ENCODE measurements at places on chromosomes 6 and 20.

- DNase-seq: no peak
Measured at GRCh38 chr6:3385660-3386151, 71.1 kb downstream of the SLC22A23 start.

DNA sequence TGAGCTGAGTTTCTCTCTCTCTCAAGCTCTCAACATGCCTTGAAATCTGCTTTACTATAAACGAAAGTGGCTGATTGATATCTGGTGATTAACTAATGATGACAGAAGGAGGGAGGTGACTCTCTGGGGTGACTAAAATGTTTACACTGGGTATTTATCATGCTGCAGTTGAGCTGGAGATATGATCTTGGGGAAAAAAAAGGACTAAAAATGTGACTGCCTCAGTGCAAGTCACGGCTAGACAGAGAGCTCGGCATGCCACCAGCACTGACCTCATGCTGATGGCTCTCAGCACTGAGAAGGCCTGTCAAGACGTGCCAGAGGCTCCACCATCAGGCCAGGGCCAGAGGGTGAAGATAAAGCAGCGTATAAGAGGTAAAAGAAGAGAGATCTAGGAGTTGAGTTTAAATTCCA is 103.1 kb upstream of the SPACA1 start:
- no peak for DNase-seq

GRCh38 chr6:1070085-1070521 is 241.8 kb upstream of the FOXQ1 start:
- no peak for DNase-seq

DNA sequence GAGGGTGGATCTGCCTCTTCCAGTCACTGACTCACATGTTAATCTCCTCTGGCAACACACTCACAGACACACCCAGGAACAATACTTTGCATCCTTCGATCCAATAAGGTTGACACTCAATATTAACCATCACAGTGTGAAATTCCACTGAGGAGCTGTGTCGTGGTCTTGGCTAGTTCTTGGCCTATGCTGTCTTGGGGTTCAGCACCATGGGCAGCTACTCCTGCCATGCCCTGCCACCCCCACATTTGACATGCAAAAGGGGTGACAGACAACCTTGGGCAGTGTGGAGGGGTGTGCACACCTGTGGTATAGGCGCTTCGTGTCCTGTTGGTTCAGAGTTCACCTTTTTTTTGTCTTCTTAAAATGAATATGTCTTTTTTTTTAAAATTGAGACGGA is 25.8 kb downstream of the ANKRD6 start:
- no peak for DNase-seq

- no peak for DNase-seq
Measured at GRCh38 chr20:17925141-17925939, 43.3 kb downstream of the SNX5 start.

- no peak for DNase-seq
Measured at GRCh38 chr6:11752360-11752759, 26.2 kb downstream of the ADTRP start.

GRCh38 chr6:34386316-34387137 is 5.9 kb downstream of the NUDT3 start:
- no peak for DNase-seq

DNA sequence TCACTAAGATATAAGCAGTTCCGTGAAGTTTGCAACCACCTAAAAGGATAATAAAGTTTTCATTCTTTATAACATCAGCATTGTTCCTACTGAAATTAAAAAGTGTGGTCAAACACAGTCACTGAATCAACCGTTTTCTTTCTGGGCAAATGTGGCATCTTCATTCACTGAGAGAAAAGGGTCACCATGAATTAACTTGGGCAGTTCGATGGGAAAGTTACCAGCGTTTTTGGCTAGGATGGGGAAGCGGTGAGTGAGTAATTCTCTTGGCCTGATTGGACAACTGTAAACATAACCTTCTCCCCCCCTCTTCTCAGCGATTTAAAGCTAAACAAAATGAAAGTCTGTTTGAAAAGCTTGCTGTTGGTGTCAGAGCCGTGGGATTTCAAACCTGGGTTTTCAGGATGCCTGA is 181.8 kb downstream of the SASH1 start:
- no peak for DNase-seq

DNA sequence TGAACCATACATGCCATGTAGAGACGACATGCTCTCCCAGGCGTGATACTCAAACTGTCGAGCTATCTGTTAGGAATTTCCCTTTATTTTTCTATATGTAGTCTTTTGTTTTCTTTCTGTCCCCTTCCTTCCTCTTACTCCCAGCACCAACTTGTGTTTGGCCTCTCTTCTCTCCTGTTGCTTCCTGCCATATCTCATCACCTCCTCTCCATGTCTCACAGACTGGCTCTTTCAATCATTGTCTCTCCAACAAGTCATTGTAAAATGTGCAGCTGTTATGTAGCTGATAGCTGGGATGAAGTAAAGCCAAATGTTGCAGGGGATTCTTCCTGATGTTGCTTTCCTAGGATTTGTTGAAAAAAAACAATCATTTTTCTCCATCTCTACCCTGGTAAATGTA is 234.5 kb downstream of the TMEM242 start:
- DNase-seq: no peak

GRCh38 chr20:40196846-40197436 is 492.1 kb downstream of the MAFB start:
- no peak for DNase-seq

- no peak for DNase-seq
Measured at GRCh38 chr20:2473516-2473915, 2.9 kb upstream of the SNRPB start.

DNA sequence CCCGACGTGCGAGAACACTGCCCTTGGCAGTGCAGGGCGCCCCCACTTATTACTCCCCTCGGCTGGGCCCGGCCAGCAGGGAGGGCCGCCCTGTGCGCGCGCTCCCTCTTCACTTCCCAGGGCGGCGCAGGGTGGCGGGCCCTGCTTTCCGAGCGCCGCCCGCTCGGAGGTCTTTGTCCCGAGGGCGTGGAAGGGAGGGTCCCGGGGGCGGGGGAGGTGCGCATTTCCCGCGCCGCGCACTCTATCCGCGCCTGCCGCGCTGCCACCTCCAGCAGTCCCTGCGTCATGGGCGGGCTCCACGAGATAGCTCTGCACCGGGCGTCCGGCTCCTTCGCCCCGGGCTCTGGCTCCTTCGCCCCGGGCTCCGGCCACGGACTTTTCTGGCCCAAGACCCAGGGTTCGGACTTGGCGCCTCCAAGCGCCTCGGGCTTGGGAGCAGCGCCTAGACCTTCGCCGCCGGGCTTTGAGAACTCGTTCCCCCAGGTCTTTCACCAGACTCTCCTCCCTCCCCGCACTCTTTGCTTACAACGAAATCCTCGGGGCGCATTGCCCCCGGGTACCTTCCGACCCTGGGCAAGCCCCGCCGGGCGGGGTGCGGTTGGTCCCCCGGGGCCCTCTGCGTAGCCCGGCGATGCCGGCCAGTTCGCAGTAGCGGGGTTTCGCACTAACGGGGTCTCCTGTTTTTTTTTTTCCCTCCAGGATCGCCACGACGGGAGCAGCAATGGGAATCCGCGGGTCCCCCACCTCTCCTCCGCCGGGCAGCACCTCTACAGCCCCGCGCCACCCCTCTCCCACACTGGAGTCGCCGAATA is 1.6 kb downstream of the TFAP2C start:
- DNase-seq: no peak

DNA sequence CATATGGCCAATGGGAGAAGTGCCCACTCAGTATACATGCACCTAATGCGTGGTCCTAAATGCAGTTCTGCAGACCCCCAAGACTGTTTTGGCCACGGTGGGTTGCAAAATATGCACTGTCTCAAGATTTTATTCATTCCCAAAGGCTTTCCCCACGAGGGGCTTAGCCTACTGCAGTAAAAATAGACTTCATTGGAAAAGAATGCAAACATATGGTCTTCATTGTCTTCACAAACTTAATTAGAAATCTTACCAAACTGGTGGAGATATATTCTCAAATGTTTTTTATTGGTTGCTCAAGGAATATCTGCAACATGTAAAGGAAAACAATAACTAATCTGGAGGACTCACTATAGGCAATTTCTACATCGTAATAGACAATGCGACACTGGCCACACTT is 31.6 kb upstream of the PRL start:
- DNase-seq: no peak

GRCh38 chr6:44740566-44741120 is 353.1 kb downstream of the CDC5L start:
- DNase-seq: no peak

- DNase-seq: no peak
Measured at GRCh38 chr6:130337534-130337933, 28.3 kb upstream of the TMEM200A start.

- DNase-seq: no peak
Measured at GRCh38 chr6:21881969-21882465, 288.5 kb downstream of the SOX4 start.

- no peak for DNase-seq
Measured at GRCh38 chr6:21918041-21918440, 324.5 kb downstream of the SOX4 start.

GRCh38 chr6:160013987-160014868 is 45.3 kb downstream of the IGF2R start:
- no peak for DNase-seq

- DNase-seq: no peak
Measured at GRCh38 chr6:30450909-30451841, 38.1 kb upstream of the HLA-E start.

DNA sequence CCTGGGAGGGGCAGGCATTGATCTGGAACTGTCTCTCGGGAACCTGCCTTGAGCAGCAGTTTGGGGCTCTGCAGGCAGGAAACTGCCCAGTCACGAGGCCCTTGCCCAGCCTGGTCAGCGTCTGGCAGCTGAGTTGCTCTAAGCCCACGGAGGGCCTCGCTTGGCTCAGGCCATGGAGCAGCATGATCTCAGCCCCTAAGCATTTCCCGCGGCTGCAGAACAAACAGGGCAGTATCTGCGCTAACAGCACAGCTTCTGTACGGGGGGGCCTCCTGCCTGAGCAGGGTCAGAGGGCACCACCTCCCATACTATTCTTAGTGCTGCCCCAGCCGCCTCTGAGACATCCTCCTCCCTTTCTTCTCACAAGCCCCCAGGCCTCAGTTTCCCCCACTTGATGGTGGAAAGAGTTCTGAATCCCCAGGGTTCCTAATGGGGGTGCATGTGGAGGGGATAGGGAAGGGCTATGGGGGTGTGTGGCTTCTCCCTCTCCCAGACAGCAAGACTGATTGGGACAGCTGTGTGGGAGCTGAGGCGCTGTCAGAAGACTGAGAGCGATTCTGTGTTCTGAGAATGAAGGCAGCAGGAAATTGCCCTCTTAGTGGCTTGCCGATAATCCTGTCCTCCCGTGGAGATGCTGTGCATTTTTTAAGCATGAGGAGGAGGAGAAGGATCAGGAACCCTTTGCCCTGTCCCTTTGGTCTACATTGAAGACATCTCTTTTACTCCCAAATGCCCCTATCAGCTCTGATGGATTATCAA is 46.4 kb downstream of the MOCS1 start:
- no peak for DNase-seq

DNA sequence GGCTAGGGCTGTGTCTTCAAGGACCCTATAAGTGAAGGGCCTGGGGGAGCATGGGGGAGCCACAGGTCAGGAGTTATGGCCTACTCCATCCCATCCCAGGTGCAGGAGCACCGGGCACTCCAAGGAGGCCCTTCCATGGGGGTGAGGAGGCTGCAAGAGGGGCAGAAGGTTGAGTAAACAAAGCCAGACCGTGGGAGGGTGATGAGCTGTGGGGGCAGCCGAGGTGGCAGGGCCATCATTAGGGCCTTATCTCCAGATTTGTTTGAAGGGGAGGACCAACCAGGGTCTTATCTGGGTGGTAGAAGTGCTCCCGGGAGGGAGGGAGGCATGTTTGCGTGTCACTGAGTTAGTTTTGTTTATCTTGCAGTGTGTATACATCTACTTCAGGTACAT is 2.1 kb upstream of the FAM83C start:
- no peak for DNase-seq

DNA sequence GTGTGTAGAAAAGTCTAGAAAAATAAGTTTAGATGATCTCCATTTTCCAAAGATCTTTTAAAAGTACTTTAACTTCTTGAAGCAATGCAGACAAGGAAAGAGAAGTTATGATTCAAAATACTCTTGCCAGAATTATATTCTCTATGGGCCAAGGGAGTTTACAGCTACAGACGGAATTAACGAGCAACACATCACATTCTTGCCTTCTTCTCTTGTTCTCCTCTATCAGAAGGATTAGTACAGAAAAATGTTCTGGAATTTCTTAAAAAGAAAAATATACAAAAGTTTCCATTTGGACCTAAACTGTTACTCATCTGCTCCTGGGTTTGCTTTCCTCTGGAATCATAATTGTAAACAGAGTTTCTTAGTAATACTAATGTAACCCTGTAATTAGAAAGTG is 284.7 kb upstream of the HSF2 start:
- no peak for DNase-seq

- DNase-seq: no peak
Measured at GRCh38 chr20:10448270-10449156, 13.4 kb downstream of the SLX4IP start.

DNA sequence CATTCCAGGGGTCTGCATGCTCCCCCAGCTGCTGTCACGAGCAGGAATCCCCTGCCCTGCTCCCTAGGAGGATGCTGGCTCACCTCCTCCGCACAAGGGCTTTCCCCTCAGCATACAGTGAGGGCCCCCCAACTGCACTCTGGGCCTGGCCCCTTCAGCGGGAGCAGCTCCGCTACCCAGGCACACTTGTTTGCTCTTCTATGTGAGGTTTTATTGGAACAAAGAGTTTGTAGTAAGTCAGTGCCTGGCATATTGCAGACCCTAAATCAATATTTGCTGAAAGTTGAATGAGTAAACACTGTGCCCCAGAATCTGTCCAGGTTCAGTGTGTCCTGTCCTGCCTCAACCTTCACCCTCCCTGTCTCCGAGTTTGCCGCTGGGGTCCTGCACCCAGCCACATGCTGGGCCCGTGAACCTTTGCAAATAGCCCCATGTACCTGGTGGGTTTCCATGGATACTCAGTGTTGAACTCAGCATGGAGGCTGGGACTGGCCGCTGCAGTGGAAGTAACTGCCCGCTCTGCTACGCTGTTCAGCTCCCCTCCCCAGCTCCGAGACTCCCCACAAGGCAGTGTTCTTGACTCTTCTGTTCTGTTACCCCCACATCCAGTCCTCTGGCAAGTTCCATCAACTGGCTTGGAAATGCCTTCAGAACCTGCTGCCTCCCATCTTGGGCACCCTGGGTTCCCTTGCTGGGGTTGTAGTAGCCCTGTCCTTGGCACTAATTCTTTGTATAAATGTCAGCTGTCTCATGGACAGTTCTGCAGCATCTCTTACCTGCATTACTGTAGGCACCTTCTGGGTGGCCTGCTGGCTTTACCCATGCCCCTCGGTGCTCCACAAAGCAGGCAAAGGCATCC is 15.7 kb downstream of the SLC22A1 start:
- no peak for DNase-seq

Data from stimulated activated CD8-positive, alpha-beta memory T cell treated with anti-CD3 and anti-CD28 coated beads, Interleukin-7, amount 100 ng/mL, for 1 hour (primary cell).